ENCODE measurements at places on chromosomes 5 and 9. TPM values are rescaled to one million over a fixed set of nuclear protein-coding genes. Genes with fewer than 3 reads are reported as not detected.

DNA sequence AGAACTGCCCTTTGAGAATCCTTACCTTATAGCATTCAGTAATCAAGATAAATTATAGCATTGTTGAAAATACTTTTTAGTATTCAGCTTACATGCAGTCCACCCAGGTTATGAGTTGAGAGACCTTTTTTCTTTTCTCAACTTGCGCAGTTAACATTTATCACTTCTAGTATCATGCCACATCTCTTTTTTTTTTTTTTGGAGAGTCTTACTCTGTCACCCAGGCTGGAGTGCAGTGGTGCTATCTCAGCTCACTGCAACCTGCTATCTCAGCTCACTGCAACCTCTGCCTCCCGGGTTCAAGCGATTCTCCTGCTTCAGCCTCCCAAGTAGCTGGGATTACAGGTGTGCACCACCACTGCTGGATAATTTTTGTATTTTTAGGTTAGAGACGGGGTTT lies 29.0 kb downstream of the LRRC70 start:
- no peak for DNase-seq

GRCh38 chr9:121998513-121999049 lies 94.5 kb downstream of the TTLL11 start:
- no peak for DNase-seq

DNA sequence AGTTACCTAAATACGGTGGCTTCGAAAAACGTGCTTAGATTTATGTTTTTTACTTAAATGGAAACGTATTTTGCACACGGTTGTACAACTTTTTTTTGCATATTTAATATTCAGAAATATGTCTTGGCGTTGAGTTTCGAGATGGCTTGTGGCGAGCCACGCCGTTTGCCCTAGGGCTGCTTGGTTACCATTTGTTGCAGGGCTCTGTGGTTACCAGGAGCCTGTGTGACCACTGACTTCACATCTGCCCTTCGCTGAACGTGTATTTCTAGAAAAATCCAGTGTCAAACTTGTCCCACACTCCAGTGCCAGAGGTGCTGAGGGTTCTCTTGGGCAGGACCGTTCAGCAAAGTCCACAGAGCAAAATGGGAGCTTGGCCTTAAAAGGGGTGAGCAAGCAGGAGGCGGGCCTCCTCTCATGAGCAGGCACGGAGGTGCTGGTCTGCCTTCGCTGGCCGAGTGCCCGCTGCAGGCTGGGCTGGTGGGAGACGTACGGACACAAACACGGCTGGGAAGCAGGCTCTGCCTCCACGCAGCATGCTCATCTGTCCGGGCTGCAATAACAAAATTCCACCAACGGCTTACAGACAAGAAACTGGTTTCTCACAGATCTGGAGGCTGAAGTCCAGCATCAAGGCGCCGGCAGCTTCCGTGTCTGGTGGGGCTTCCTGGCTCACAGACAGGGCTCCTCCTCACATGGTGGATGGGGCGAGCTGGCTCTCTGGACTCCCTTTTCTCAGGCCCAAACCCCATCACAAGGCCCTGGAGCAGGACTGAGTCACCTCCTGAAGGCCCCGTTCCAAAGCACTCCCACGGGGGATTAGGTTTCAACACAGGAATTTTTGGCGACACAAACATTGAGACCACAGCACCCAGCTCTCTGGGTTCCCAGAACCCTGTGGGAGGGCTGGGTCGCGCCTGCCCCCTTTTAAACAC lies 5.4 kb downstream of the MRPL36 start:
- no peak for DNase-seq

DNA sequence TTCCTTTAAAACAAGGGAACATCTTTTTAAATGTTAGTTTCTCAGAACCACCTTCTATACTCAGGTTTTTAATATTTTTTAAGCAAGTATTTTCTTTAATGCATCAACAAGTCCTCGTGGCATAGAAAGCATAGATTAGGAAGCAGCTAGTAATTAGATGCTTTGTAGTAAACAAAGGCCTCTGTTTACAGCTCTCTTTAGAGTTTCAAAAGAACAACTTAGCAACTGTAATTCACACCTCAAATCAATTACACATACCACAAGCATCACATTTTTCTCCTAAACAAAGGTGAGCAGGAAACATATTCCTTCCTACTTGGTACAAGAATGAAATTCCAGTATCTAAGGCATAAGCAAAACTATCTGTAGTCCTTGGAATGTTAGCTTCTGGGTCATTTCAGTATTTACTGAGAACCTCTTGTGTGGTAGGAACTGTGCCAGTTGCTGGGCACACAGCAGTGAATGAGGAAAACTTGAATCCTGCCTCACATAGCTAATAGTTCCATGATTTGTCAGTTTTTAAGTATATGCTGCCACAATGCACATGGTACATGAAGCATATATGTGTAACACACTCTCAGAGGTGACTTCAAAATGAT lies 249.1 kb downstream of the CEMIP2 start:
- DNase-seq: no peak

GRCh38 chr5:1641041-1641440 lies 117.3 kb upstream of the LPCAT1 start:
- no peak for DNase-seq

DNA sequence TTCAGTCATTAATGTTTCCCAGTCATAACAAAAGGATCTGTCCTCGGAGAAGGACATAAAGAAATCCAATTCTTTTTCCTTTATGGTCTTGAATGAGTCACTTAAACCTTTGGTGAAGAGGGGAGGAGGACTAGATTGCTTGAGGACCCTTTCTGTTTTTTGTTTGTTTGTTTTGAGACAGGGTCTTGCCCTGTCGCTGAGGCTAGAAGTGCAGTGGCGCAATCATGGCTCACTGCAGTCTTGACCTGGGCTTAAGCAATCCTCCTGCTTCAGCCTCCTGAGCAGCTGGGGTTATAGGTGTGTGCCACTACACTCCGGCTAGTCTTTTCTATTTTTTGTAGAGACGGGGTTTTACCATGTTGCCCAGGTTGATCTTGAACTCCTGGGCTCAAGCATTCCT lies 12.3 kb downstream of the TIGD6 start:
- no peak for DNase-seq

DNA sequence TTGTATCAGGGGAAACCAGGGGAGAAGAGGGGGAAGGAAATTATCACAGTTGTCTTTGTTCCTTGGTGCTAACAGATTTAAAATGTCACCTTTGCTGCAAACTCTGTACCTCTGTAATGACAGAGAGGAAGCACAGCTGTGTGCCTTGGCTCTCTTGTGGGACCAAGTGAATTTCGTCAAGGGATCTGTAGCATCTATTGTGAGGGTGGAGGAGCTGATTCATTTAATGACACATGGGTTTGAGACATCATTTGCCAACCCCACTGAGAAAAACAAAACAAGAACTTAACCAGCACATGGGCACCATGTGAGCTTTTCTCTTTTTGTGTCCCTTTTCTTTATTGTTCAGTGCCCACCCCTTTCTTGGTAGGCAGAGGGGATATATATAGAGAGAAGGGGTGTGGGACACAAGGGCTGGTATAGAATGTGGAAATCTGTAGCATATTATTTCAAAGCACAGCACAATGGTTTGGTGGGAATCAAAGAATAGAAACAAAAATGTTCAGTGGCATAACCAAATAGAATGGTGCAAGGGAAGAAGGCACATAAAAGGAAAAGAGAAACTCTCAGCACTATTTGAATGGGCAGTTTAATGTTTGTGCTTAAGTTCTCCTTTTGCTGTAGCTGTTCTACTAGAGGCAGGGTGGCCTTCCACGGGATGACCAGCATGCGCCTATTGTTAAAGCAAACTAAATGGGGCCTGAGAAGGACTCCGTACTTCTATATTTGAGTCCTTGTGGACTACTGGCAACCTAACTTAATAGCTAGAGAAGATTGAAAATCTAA lies 63.3 kb downstream of the LIX1 start:
- no peak for DNase-seq

GRCh38 chr9:86369810-86370209 lies 15.6 kb upstream of the TUT7 start:
- no peak for DNase-seq

DNA sequence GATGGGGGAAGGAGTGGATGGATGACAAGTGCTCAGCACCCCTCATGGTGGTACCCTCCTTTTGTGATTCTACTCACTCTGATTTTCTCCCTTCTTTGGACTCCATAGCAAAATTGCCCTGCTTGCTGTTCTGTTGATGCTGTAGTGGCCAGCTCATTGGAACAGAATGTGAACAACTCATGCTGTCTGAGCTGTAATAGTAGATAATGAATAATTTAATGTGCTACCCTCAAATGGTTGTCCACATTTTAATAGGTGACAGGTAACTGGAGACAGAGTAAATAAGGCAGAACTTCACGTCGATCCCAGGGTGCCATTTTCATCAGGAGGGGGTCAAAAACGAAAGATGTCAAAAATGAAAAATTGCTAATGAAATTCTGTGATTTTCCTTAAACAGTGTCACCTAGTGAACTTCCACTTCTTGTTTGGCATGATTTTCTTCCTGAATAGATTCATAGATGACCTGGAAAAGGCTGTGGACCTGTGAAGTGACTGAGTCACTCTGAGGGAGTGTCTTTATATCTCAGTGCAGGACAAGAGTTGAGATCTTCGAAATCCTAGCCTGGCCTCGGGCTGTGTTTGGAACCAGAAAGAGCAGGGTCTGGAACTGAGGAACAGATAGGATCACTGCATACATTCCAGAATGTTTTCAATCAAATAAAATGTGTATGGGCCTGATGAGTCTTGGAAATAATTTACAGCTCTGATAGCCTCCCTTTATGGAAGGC lies 270.2 kb downstream of the PSAT1 start:
- no peak for DNase-seq

- DNase-seq: no peak
Measured at GRCh38 chr5:14842117-14842516, 29.5 kb downstream of the ANKH start.

GRCh38 chr9:70964861-70965260 lies 156.6 kb downstream of the TRPM3 start:
- no peak for DNase-seq

DNA sequence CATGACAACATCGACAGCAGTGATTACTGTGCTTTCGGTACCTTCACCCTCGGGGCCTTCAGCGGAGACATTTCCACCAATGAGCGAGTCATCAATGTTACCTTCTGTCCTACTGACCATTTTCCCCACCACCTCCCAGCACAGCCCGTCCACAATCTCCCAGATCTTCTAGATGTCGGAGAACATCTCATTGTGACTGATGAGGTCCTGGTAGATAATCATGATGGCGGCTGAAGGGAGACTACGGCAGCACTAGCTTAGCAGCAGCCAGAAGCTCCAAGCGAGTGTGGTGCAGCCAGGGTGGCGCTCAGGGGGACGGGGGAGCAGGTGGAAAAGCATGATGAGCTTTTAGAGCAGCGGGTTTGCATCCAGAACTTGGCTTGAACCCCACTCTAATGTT lies 379.0 kb downstream of the TLR4 start:
- no peak for DNase-seq

DNA sequence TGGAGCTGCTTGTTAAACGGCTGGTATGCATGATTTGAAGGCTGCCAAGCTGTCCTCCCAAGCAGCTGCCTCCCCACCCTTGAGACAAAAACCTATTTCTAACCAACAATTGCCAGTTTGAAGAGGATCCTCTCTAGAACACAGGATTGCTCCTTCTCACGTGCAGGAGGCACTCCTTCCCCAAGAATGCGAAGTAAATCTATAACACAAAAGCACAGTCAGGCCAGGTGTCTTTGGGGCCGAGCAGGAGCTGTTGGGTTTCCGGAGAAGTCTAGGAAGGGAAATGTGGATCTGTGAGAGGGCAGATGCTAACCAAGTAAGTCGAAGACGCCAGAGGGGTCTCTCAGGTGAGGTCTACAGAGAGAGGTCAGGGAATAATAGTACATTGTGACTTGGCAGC lies 35.4 kb upstream of the GNPDA1 start:
- DNase-seq: no peak

DNA sequence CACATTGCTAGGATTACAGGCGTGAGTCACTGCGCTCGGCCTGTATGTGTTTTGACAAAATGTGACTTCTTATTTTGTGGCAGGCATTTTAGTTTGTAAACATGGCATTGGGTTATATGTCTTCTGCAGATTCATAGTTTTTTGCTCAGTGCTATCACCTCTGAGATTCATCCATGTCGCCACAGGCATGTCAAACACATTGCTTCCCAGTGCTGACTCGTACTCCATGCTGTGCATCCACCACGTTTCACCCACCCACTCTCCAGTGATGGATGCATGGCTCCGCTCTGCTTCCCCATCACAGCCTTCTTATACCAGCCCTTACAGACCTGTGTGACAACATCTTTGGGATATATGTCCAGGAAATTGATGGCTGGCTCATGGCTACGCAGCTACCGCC lies 158.8 kb downstream of the GAS1 start:
- no peak for DNase-seq

DNA sequence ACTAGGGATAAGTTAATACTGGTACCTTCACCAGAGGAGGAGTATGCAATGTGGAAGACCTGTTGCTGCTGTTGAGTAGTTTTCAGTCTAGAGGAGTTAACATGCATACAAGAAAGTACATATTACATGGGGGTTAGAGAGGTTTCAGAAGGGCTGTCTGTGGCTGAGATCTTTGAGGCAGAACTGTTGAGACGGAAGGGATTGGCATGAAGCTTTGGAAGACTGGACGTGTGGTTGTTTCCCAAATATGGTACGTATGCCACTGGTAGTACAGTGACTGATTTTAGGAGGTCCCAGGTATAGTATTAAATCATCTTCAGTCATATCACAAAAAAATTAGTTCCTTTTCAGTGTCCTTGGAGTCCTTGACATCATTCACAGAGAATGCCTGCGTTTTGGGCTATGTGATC lies 17.6 kb downstream of the TNFAIP8 start:
- no peak for DNase-seq

DNA sequence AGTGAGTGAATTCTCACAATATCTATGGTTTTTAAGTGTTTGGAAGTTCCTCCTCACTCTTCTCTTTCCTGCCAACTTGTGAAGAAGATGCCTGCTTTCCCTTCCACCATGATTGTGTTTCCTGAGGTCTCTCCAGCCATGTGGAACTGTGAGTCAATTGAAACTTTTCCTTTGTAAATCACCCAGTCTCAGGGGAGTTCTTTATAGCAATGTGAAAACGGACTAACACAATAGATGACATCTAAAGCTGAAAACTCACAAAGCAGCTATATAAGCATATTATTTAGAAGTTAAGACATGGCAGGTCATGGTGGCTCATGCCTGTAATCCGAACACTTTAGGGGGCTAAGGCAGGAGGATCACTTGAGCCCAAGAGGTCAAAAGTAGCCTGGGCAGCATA lies 130.2 kb downstream of the ARRDC3 start:
- no peak for DNase-seq

DNA sequence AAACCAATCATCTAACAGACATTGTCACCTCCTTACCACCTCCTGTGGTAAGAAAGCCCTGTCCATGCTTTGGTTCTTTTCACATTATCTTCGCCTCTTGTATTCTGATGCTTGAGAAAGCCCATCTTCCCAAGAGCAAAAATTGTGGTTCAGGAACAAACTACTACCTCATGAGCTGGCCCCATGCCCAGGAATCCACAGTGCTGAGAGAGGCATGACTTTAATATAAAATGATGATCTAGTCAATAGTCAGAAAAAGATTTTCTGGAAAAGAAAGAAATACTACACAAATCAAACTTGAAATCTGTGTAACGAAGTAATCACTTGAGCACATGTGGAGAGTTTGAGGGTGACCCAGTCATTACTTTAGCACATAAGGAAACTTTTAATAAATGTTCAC lies 94.7 kb downstream of the FGF10 start:
- DNase-seq: no peak

The SAXO1 gene
- total RNA-seq: not detected

The KLF9 gene
- 0.87 TPM for total RNA-seq

The LCN9 gene
- total RNA-seq: not detected

The KCNV2 gene
- total RNA-seq: not detected

The SPINK6 gene
- total RNA-seq: not detected

All from Calu3 (cell line).